ENCODE measurements at places on chromosomes 3 and 15. TPM values are rescaled to one million over a fixed set of nuclear protein-coding genes. Genes with fewer than 3 reads are reported as not detected.

- no peak for DNase-seq
Observed at GRCh38 chr3:184784731-184785500, 27.1 kb upstream of the VPS8 start.

GRCh38 chr3:79767194-79767904 is 449 bp downstream of the ROBO1 start:
- no peak for DNase-seq

The CFAP161 gene
- not detected for total RNA-seq

The ACKR2 gene
- total RNA-seq, result 0.44 TPM

DNA sequence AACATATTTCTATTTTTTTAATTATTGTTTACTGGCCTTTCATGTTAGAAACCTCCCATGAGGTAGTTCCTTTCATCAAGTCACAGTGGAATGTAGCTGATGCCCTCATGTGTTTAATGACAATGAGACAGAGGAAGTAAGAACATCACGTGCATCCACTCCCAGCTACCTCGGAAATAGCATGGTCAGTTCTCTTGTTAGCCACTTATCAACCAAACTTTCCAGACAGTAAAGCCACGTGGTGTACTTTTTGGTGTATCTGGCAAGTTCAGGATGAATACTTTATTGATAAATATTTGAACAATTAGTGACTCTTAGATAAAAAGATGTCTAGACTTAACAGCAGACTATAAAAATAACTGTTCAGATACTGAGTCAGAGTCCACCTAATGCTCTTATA is 781.7 kb downstream of the MECOM start:
- DNase-seq, result no peak

All from CD8-positive, alpha-beta T cell (primary cell).